ENCODE measurements at places on chromosomes 7 and 10.
A peak's percentile ranks its signal among the peaks of the same experiment; 100 is the strongest.

DNA sequence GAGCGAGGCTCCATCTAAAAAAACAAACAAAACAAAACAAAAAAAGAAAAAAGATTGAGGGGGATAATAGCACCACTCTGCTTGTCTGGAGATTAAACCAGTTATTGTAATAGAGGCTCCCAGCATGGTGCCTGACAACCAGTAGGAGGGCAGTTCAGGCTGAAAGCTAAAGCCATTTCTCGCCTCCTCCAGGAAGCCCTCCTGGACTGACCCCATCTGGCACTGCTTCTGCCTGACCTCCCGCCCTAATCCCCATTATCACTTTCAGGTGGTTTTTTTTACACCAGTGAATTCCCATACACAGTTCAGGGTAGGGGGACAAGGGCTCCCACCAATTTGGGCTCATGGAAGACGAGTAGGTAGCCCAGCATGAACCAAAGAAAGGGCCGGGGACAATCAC lies 8.8 kb upstream of the ELN start:
- no peak for DNase-seq

DNA sequence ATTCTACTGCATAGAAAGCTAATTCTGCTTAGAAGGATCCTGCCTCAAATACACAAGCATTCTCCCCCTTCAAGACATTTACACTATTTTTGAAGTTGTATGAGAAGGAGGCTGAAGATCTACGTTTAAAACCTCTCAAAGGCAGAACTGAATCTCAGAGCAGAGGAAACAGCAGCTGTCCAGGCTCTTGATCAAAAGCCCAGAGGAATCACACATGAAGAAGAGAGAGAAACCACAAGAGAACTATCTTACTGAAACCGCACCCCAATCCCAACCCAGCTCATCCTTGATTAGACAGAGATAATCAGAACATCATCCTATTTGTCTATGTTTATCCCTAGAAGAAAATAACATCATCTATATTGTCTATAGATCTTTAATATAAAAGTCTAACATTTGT lies 2.2 kb upstream of the DNAJC1 start:
- DNase-seq, result no peak

DNA sequence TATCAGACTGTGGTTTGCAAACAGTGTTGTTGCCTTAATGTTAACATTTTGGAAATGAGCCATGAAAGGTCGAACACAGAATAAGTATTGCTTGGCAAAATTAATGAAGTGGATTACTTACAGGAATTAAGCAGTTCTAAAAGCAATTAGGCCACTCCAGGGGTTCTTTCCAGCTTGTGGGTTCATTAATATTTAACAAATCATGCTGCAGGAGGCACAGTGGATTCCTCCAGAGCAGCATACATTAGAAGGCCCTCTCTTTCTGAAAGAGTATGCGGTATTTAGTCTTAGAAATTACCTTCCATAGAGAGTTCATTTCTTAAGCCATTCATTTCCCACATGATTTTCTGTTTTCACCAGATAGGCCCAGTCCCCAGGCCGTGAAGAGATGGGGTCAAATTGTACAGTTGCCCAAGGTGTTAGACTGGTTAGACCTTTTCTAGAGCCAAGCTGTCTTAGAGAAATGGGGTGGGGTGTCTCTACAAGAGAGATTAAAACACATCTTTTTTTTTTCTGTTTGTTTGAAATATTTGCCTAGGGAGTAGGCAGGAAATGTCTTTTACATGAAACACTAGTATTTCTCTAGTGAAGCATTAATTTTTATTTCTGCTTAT lies 40.0 kb upstream of the AGR3 start:
- no peak for DNase-seq

DNA sequence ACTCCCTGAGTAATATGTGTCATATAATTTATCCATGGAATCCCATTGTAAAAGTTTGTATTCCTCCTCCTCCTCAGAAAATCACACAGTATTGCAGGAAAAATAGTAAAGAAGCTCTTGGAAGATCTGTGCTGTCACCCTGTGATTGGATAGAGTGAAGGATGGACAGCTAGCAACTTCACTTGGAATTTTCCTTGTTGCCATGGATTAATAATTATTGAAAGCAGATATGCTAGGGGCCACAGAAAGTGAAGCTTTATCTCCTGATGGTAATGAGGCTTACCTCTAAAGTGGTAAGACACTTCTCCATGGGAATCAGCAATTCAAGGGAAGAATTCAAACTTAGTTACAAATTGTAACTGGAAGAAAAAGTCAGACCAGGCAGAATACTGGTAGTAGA lies 48.8 kb downstream of the PHYHIPL start:
- DNase-seq, result no peak

DNA sequence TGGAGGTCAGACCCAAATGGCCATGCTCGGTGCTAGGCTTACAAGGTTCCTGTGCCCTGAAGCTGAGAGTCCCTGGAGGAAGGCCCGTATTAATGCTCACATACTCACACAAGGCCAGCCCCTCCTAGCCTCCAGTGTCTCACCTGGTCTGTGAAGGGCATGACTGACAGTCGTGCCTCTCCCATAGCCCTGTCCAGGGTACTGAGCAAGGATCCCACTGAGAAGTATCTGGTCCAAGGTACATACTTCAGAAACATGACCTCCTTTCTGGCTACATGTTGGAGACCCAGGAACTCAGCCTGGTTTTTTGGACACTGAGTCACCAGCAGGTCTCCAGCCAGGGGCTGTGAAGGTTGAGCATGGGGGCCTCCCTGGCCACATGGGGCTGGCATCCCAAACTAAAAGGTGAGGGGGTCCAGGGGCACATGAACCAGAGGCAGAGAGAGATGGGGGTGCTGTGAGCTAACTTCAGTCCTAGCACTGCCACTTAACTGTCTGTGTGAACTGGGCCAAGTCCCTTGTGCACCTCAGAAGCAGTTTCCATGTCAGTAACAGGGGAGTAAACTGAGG lies 17.6 kb upstream of the RASGEF1A start:
- no peak for DNase-seq

DNA sequence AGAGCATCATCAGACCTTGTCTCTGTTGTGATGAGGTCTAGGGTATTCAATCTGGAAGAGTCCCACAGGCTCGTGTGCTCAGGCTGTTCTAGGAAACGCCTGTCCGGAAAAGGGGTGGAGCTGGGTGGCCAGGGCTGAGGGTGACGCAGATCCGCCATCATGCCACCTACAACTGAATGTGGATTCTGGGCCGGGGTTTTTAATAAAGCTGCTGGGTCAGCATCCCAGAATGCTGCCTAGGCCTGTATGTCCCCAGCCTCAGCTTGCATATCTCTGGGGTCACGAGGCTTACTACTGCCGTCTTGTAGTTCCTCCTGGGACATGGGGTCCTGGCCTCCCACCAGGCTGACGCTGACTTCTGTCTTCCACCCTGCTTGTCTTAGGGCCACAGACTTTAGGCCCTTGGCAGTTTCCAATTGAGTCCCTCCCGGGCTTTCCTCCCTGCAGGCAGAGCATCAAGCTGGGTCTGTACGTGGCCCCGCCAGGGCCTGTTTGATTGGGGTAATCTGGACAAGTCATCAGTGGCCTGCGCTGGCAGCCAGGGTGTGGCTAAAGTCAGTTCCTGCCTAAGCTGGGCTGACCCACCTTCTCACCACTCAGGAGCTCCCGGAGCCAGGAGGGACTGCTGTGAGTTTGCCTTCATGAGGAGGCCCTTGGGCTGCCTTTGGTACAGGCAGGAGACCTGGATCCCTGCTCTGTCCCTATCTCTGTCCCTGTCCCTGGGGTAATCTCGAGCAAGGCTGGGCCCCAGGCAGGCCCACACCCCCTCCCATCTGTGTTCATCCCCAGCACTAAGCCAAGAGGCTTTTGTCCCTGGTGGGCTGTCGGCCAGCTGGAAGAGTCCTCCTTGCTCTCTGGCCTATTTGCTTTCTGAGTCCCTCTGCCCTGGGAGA lies 79.9 kb downstream of the ZMIZ1 start:
- DNase-seq, result peak; percentile 68
